ENCODE measurements at places on chromosomes 6 and 20.

- DNase-seq = no peak
These were observed 386.6 kb upstream of the ARID1B start for GRCh38 chr6:156390621-156391020.

- no peak for DNase-seq
These were observed 234.2 kb downstream of the COL12A1 start for GRCh38 chr6:74971633-74972032.

DNA sequence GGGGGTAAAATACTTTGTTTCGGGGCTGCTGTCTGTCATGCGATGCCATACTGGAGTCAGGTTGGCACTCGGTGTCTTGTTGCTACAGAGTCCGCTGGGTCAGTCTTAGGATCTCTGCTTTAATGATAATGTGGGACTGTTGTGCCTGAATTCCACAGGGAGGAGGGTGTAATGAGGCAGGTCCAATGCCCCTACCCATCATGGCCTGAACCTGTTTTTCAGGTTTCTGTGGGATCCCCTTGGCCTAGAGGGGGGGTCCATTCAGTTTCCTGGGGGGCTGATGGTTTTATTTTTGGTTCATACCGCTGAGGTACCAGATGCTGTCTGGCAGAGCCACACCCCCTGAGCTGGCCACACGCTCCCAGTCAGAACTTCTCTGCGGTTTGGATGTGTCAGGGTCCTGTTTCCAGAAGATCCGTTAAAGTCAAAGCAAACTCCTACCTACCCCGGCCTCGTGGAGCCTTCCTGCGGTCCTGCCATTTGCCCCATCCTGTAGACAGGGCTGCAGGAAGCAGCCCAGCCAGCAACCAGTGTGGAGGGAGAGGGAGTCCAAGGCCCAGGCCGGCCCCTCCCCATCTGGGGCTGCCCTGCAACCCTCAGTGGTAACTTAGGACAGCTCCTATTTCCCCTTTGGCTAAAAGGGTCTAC lies 69.7 kb downstream of the TCP11 start:
- no peak for DNase-seq

- DNase-seq = no peak
These were observed 6.0 kb downstream of the C6orf141 start for GRCh38 chr6:49556429-49556837.

- DNase-seq = no peak
These were observed 917.5 kb downstream of the EYS start for GRCh38 chr6:64789476-64789875.

DNA sequence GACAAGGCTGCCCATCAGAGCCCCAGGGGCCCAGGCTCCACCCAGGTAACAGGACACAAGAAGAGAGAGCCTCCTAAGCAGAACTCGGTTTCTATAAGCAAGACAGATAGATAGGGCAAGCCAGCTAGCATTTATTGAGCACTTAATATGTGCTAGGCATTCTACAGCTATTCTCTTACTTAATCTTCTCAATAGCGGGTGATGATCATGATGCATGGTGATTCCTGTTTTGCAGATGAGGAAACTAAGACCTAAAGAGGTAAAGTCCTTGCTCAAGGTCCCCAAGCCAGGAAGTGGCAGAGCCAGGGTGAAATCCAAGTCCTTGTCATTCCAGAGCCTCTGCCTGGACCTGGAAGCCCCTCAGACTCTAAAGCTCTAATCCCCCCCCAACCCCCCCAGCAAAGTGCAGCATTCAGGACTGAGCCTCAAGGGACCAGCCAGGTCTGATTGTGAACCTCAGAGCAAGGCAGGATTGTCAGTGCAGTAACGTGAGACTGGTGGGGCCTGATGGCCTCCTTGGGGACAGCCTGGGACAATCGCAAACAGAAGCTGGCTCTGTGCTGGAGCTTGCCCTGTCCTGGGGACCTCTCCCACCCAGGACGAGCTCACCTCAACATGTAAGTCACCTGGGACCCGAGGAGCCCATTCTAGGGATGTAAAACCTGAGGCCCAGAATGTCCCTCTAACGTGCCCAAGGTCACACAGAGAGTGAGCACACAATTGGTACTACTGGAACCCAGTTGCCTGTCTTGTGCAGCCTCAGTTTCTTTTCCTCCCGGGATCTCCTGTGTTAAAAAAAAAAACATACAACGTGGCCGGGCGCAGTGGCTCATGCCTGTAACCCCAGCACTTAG lies 48.4 kb upstream of the PTGIS start:
- no peak for DNase-seq

- no peak for DNase-seq
These were observed 269.8 kb downstream of the HACE1 start for GRCh38 chr6:104589940-104590339.

DNA sequence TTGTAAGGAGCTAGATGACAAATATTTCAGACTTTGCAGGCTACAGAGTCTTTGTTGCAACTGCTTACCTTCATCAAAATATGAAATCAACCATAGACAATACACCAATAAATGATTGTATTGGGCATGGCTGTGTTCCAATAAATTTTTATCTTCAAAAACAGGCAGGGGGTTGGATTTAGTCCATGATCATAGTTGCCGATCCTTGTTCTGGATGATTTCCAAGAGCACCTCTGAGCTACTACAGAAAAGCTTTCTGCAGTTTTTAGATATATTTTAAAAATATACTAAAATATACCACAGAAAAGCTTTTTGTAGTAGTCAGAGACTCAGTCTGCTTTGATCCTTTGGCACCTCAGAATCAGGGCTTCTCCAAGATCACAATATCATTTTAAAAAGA lies 145.0 kb downstream of the HTR1B start:
- no peak for DNase-seq

DNA sequence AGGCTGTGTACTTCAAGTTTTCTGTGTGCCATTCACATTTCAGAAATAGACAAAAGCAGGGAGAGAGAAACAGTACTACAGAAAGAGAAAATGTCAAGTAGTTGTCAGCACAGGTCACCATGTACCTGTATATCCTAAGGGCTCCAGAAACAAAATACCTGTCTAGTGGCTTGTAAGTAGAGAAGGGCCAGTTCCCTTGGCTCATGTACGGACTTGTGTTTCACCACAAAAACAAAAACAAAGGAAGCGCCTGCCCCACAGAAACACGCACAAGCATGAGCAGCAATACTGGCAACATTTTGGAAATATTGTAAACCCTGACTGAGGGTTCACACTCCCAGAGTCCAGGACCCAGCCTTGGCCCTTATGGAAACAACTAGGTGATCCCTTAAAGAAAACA lies 44.3 kb downstream of the CNKSR3 start:
- no peak for DNase-seq

Measured in AG04450 (cell line).